ENCODE measurements at places on chromosomes 12 and 14.
A peak's percentile ranks its signal among the peaks of the same experiment; 100 is the strongest.

- DNase-seq: no peak
These were observed 110.4 kb upstream of the PTPRB start for GRCh38 chr12:70747445-70748260.

GRCh38 chr12:91155990-91156389, 26.6 kb downstream of the DCN start:
- DNase-seq: no peak

DNA sequence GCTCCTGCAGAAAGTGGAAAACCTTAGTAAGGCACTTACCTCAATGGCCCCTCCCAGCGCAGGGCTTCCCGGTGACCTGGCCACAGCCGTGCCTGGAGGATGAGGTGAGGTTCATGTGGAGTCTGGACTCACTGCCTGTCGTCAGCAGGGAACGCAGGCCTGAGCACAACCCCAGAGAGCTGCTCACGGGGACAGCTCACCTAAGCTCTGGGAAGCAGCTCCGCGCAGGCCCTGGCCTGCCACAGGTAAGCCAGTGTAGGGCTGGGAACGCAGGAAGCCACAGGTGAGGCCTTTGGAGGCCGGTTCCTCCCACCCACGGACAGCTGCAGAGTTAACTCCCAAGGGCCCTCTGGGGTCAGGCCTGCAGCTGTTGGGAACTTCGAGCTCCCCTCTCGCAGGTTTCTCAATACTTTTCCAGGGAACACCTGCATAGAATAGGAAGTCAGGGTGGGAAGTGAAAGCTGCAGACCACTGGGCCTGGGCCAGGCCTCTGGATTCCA, 32.7 kb downstream of the ANAPC7 start:
- peak; percentile 72 for DNase-seq

- peak; percentile 47 for DNase-seq
These were observed 18.1 kb downstream of the RFC5 start for GRCh38 chr12:118034429-118035189.

DNA sequence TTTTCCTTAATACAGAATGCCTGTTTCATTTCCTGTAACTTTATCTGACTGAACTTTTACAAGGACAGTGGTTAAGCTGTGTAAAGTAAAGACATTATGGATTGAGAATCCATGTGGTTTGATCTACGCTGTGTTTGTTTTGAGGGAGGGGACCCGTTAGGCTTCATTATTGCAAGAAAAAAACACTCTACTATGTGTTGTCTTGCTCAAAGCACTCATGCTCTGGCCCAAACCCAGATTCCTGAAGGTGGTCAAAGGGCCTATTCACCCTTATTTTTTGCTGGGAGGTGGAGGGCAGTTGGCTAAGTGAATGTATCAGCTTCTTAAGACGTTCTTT, 11.9 kb downstream of the RNF10 start:
- no peak for DNase-seq

DNA sequence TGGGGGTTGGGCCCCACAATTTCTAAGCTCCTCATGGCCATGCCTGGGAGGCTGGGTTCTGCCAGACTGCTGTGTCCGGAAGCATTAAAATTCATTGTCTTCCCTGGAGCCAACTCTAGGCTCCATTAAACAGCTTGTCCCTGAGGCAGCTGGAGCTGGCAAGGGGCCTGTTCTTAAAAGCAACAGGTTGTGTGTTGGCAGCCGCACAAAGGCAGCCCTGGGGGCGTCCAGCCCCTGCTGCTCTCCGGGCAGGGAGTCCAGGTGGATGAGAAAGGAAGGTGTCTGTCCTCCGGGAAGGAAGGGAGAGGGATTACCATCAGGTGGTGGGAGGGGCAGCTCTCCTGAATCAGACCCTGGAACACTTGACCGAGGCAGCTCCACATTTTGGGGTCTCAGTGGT, 98.9 kb downstream of the CHST11 start:
- peak; percentile 47 for DNase-seq

DNA sequence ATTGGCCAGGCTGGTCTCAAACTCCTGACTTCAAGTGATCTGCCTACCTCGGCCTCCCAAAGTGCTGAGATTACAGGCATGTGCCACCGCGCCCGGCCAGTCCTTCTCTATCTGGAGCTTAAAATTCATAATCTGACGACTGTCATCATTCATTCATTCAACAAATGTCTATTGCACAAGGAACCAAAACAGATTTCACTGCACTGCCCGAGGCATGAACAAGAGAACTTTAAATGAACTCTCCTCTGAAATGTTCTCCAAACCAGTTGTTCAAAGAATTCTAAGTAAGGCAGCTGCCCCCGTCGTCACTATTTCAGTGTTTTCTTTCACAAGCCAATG, 44.8 kb upstream of the METAP2 start:
- DNase-seq: peak; percentile 39

GRCh38 chr12:100927826-100928225, 133.2 kb downstream of the ANO4 start:
- no peak for DNase-seq

- no peak for DNase-seq
These were observed 168.2 kb downstream of the SUDS3 start for GRCh38 chr12:118544569-118544968.
